ENCODE measurements at places on chromosomes 7 and 10. TPM values are rescaled to one million over a fixed set of nuclear protein-coding genes. Genes with fewer than 3 reads are reported as not detected.

ATP5MK gene
- 223 TPM for total RNA-seq

FGL2 gene
- total RNA-seq = 5.7 TPM

NEUROG3 gene
- 0.38 TPM for total RNA-seq

PTN gene
- total RNA-seq = not detected

NPFFR1 gene
- total RNA-seq = not detected

DNAAF5 gene
- 25.9 TPM for total RNA-seq

OR13A1 gene
- total RNA-seq = 0.53 TPM

TMED4 gene
- total RNA-seq = 70.1 TPM

CRTAC1 gene
- not detected for total RNA-seq

CYP51A1 gene
- 90.9 TPM for total RNA-seq

CTTNBP2 gene
- 0.49 TPM for total RNA-seq

- no peak for DNase-seq
Observed at GRCh38 chr7:133412942-133413341, 160.1 kb downstream of the EXOC4 start.

DNA sequence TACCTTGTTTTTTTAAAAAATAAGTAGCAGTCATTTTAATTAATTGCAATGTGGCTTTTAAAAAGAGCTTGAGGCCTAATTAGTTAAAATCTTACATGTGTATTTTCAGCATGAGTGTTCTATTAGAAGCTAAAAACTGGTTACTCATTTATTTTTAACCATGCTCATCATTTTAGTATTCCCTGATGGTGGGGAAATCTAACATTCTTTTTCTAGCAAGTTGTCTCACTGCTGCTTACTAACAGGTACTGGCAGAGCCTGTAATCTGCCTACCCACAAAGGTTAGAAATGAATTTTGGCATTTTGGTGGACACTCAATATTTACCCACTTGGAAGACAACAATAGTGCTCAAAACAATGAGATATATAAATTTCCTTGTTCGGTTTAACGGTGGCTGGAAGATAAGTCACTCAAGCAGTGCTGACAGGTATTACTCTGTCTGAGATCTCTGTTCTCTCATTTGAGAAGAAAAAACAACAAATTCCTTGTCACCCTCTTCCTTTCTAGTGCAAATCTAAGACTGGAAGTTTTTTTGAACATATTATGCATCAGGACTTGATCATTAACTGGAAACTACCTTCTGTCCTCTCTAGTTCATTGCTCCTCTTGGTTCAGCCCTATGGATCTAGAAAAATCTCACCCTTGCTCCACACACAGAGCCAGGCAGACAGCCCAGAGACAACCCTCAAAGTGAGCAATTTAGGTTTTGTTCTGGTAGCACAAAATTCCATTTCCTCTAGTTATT lies 83.3 kb downstream of the VWDE start:
- no peak for DNase-seq

DNA sequence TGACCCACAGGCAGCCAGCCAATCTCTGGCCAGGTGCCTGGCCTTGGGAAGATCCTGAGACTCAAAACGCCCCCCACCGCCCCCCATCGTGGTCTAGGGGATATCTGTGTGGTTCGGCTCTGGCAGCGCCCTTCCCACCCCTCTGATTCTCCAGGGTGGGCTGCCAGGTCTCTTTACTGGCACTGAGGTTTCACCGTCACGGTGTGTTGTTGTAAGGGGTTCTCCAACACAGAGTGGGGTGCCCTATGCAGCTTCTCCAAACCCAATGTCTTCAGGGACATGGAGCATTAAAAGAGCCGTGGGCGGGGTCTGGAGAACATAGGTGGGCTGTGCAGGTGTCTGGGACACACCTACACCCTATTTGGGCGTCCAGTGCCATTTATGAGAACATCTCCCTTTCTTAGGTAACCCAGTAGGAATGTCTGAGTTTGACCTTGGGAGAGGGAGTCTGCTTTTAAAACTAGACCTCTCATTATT lies 1.5 kb downstream of the MAFK start:
- no peak for DNase-seq

GRCh38 chr7:151239837-151240459 lies 7.7 kb downstream of the CHPF2 start:
- no peak for DNase-seq

DNA sequence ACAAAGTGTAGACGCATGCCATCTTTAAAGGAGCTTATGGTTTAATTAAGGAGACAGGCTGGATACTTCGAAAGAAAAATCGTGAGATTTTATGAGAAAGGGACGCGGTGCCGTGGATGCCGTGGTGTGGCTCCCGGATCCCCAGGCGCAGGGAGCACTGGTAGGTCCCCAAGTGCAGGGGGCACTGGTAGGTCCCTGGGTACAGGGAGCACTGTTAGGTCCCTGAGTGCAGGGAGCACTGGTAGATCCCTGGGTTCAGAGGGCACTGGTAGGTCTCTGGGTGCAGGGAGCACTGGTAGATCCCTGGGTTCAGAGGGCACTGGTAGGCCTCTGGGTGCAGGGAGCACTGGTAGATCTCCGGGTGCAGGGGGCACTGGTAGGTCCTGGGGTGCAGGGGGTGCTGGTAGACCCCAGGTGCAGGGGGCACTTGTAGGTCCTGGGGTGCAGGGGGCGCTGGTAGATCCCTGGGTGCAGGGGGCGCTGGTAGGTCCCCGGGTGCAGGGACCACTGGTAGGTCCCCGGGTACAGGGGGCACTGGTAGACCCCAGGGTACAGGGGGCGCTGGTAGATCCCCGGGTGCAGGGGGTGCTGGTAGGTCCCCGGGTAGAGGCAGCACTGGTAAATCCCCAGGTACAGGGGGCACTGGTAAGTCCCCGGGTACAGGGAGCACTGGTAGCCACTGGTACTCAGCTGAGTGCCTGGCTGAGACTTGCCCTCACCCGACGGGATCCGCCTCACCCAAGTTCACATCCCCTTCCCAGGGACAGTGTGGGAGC lies 14.1 kb downstream of the PRKAG2 start:
- no peak for DNase-seq

DNA sequence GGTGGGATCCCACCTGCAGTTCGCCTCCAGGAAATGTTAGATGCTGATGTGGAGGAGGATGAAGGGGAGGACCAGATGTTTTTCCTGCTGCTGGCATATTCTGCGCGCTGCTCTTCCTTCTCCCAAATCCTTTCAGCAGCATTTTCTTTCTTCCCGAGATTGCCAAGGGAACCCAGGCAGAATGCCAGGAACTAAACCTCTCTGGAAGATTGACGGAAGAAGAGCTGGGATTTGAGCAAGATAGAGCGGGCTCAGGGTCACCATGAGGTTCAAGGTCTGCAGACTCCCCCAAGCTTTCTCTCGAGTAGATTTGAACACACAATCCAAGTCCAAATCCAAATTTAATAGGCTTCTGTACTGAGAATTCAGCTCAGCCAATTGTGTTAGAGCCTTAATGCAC lies 345.2 kb upstream of the C7orf33 start:
- no peak for DNase-seq

- no peak for DNase-seq
Observed at GRCh38 chr7:2718296-2718965, 30.4 kb downstream of the AMZ1 start.

GRCh38 chr7:84200859-84201258 lies 6.3 kb upstream of the SEMA3A start:
- no peak for DNase-seq

- DNase-seq = no peak
Observed at GRCh38 chr7:50068850-50069551, 24.0 kb downstream of the ZPBP start.

DNA sequence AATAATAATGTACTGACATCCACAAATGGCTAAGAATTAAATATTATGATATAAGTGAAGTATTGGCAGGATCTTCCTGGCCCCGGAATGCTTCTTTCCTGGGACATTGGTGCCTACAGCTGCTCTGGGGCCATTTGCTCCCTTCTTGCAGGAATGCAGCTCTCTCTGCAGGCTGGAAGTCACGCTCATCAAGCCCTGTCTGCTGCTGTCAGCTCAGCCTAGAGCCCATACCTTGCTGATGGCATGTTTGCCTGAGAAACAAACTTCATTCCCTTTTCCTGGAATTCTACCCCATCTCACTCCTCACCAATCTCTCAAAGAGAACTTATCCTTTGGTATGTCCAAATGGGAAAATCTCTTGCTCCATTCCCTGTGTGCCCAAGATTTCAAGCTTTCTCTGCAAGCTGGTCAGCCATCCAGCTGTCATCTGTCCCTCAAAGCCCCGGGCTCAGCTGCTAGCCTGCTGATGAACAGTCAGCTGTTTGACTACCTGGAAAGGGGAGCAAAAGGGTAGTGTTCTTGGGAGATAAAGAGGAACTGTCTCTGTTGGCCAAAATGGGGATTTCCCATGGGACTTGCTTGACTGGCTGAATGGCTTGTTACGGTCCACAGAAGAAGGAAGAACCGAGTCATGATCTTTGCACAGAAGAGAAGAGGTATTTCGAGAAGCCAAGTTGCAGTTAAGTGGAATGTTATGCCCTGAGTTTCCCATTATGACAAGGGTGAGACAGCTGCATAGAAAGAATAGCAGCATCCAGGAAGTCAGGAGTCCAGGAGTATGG lies 12.0 kb upstream of the RASSF4 start:
- DNase-seq = peak; percentile 17

DNA sequence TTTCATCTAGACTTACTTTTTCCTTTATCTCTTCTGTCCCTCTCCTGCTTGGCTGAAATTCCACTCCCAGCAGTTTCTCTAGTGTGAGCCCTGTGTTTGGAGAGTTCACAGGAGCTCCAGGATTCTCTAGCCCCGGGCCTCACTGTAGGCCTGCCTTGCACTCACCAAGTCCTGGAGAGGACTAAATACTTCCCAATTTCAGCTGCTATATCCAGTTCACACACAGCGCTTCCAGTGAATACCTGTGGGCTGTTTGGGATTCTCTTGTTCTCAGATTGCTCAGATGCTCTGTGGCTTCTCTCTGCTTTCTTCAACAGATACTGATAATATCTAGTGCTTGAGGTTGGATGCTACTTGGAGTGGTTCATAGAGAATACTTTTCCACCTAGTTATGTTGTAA lies 46.0 kb downstream of the MINPP1 start:
- DNase-seq = no peak

DNA sequence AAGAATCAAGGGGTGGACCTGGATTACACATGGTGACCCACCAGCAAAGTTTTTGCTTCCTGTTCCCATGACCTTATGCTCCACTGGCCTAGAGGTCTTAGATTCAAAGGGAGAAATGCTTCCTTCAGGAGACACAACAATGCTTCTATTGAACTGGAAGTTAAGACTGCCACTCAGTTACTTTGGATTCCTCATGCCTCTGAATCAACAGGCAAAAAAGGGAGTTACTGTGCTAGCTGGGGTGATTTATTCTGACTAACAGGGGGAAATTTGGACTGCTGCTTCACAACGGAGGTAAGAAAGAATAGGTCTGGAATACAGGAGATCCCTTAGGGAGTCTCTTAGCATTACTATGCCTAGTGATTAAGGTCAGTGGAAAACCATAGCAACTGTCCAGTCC lies 10.3 kb downstream of the TMEM229A start:
- no peak for DNase-seq

- DNase-seq = no peak
Observed at GRCh38 chr10:35561715-35562114, 43.4 kb upstream of the GJD4 start.

- DNase-seq = no peak
Observed at GRCh38 chr10:65128277-65128676, 1607.1 kb downstream of the REEP3 start.

DNA sequence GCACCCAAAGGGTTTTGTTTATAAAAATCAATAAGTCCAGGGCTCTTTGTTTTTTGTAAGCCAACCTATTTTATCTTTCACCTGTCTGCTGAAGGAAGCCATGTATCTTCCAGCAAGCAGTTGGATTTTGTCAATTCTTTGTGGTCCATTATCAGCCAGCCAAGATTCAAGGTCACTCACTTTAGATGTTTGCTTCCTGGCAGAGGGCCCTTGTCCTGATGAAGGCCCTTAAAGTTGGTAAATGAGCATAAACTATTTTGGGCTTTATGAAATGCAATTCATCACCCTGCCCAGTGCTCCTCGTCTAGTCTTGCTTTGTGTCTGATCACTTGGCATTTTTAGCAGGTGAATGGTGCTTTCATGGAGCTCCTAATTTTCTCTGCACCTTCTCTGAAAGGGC lies 1004.2 kb downstream of the GRID1 start:
- DNase-seq = no peak

GRCh38 chr10:64286533-64286932 lies 765.3 kb downstream of the REEP3 start:
- DNase-seq = no peak

DNA sequence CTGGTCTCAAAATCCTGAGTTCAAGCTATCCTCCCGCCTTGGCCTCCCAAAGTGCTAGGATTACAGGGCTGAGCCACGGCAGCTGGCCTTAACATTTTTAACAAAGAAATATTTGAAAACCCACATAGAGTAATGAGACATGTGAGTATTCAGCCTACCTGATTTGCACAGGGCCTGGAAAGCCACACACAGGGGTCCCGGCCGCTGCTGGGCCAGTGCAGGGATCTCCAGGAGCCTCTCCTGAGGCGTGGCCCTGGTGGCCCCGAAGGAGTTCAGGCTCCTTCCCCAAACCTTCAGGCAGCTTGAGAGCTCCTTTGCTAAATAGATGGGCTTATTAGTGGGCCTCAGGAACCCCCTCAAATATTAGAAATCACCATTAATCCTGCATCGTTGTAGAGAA lies 18.7 kb downstream of the CNPY1 start:
- DNase-seq = no peak

- peak; percentile 36 for DNase-seq
Observed at GRCh38 chr10:12077580-12078180, 8.9 kb downstream of the DHTKD1 start.

- DNase-seq = no peak
Observed at GRCh38 chr10:77282163-77282562, 355.4 kb downstream of the KCNMA1 start.

DNA sequence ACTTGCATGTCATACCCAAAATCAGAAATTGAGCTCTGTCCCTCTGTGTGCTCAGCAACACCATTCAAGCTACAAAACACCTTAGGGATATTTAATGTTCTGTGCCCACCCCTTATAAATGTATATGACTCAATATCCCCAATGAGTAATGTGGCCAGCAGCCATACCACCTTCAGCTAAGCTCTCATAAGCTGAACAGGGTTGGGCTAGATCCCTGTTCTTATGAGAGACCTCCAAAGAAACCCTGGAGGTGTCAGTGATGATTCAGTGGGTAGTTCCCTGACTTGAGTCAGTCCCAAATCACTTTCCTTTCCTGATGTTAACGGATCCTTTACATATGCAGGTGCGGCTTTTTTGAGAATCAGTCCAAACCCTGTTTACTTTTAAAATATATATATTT lies 253.8 kb downstream of the CREB5 start:
- no peak for DNase-seq

DNA sequence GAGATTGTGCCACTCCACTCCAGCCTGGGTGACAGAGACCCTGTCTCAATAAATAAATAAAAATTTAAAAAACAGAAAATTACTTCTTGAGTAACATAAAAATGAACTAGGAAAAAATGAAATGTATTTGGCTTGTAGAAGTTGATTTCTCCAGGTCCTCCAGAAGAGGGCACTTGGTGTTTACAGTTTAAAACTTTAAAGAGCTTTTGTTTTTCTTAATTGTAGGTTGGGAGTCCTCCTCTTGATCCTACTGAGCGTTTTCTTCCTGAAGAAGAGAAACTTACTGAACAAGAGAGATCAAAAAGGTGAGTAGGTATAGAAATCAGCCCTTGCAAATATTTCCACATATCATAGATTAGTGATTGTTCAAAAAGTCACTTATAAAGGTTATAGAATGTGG lies 16.2 kb downstream of the KIFBP start:
- DNase-seq = no peak

All from activated B cell treated with CpG ODN at 0.5 μM for 24 hours (primary cell).